ENCODE measurements at places on chromosomes 5 and 9. TPM values are rescaled to one million over a fixed set of nuclear protein-coding genes. Genes with fewer than 3 reads are reported as not detected.
A peak's percentile ranks its signal among the peaks of the same experiment; 100 is the strongest.

GRCh38 chr5:88659529-88660263, 223.3 kb downstream of the MEF2C start:
- H3K27ac ChIP-seq = peak overlapping the region; percentile 97
- DNase-seq = peak; percentile 64
- peaks cover 10% of the 10 kb centered on the region for H3K27me3 ChIP-seq

DNA sequence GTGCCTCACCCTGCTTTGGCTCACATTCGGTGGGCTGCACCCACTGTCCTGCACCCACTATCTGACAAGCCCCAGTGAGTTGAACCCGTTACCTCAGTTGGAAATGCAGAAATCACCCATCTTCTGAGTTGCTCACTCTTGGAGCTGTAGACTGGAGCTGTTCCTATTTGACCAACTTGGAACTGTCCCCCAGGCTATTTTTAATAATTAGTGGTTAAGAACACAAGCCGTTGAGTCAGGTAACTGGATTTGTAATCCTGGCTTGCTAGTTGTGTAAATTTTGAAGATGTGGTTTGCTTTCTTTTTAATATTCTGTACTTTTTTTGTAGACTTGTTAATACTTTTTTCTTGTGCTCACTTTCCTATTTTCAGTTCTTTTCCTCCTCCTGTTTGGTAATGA, 81.2 kb downstream of the CNTLN start:
- no peaks in the 10 kb centered on the region for H3K27me3 ChIP-seq
- no peak overlapping the region for H3K27ac ChIP-seq
- no peaks in the 10 kb centered on the region for H3K4me1 ChIP-seq
- DNase-seq = no peak

GRCh38 chr5:6083311-6083978, 294.9 kb downstream of the MED10 start:
- no peak overlapping the region for H3K4me3 ChIP-seq
- no peaks in the 10 kb centered on the region for H3K36me3 ChIP-seq
- H3K27me3 ChIP-seq = peaks cover 3% of the 10 kb centered on the region
- DNase-seq = no peak
- H3K4me1 ChIP-seq = peaks cover 8% of the 10 kb centered on the region

GRCh38 chr9:110130791-110131416, 77.1 kb downstream of the C9orf152 start:
- no peak overlapping the region for H3K27ac ChIP-seq
- no peak overlapping the region for H3K4me3 ChIP-seq

Gene TBC1D13
- total RNA-seq = 13.9 TPM

All from spinal cord (tissue), 10 donors.